OCI-M1 (cell line): ENCODE measurements at places on chromosomes 7 and 10.

- DNase-seq, result no peak
Observed at GRCh38 chr7:98213296-98213887, 2.2 kb downstream of the BHLHA15 start.

GRCh38 chr7:91264924-91265681, 870 bp downstream of the FZD1 start:
- DNase-seq, result no peak

DNA sequence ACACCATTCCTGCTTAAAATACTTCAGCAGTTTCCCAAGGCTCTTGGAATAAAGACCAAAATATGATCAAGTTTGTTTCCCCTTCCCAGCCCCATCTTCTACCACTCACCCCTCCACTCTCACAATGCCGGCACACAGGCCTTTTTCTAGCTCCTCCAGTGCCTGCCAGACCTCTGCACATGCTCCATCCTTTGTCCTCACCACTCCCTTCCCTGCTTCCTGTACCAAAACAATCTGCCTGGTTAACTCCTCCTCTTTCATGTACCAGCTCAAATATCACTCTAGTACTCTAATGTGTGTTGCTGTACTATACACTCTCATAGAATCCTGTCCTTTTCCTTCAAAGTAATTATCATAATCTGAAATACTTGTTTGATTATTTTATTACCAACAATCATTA, 19.4 kb downstream of the SCRN1 start:
- DNase-seq, result no peak

GRCh38 chr10:66760941-66761340, 164.9 kb upstream of the LRRTM3 start:
- no peak for DNase-seq
